ENCODE measurements at places on chromosomes 4 and X.

DNA sequence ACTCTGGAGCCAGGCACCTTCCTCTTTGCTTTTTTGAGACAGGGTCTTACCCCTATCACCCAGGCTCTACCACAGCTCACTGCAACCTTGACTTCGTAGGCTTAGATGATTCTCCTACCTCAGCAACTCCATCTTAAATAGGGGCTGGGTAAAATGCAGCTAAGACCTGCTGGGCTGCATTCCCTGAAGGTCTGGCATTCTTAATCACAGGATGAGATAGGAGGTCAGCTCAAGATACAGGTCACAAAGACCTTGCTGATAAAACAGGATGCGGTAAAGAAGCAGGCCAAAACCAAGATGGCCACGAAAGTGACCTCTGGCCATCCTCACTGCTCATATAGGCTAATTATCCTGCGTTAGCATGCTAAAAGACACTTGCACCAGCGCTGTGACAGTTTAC lies 770.8 kb upstream of the PRKX start:
- DNase-seq, result no peak

GRCh38 chrX:66635360-66635759 lies 3.5 kb downstream of the EDA2R start:
- no peak for DNase-seq

DNA sequence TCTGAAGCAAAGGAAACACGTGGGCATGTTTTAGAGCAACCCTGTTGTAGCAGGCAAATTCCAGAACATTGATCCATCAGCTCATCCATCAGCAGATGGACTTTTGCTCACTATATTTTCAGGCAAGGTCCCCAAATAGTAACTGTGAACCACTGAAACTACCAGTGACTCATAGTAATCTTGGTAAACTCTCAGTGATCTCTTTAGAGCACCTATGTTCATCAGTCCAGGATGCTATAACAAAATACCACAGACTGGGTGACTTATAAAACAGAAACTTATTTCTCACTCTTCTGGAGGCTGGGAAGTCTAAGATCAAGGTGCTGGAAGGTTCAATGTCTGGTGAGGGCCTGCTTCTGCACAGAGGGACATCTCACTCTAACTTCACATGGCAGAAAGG lies 28.9 kb upstream of the BTC start:
- DNase-seq, result no peak

DNA sequence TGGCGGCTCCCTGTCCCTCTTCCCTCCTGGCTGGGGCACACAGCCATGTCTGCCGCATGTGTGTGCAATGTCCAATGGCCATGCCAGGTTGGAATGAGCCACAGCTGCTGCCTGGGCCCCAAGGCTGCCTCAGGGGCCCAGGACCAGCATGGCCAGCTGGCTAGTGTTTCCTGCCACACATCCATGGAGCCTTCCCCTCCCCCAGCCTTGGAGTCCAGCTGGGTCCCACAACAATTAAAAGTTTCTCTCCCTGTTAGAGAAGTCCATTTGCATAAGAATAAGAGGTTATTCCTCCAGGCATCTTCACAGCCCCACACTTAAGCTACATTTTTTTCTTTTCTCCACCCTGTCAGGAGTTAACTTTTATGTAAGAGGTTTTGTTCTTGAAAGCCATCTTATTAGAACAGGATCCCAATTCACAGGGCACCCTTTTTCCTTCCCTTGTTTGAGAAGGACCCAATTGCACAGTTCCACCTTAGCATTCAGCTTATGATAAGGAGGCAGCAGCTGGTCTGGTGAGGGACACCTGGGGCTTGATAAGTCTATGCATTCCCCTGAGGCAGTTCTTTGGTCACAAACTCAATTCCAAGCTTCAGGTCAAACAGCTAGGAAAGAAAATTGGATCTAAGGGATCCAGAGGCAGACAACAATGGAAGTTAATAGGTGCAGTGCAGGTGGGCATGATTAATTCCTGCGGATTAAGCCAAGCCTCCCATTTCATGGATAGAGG lies 963.3 kb upstream of the GRIA3 start:
- no peak for DNase-seq
